Lung microvascular endothelial cell (primary cell): ENCODE measurements at places on chromosomes 6 and 20. TPM values are rescaled to one million over a fixed set of nuclear protein-coding genes. Genes with fewer than 3 reads are reported as not detected.

The RTN4IP1 gene
- 2.0 and 2.8 TPM in 2 replicates for total RNA-seq

The RGS17 gene
- total RNA-seq = 2.8 and 4.1 TPM in 2 replicates

- no peak for DNase-seq
Observed at GRCh38 chr6:112752305-112752704, 405.2 kb downstream of the RFPL4B start.

GRCh38 chr6:158037021-158037420 is 55.4 kb downstream of the SYNJ2 start:
- DNase-seq = no peak

GRCh38 chr6:5710936-5711335 is 295.8 kb downstream of the NRN1 start:
- DNase-seq = no peak

- no peak for DNase-seq
Observed at GRCh38 chr6:96704713-96705112, 132.6 kb downstream of the GPR63 start.
